CD8-positive, alpha-beta memory T cell (primary cell): ENCODE measurements at places on chromosomes 12 and 14. TPM values are rescaled to one million over a fixed set of nuclear protein-coding genes. Genes with fewer than 3 reads are reported as not detected.

DNA sequence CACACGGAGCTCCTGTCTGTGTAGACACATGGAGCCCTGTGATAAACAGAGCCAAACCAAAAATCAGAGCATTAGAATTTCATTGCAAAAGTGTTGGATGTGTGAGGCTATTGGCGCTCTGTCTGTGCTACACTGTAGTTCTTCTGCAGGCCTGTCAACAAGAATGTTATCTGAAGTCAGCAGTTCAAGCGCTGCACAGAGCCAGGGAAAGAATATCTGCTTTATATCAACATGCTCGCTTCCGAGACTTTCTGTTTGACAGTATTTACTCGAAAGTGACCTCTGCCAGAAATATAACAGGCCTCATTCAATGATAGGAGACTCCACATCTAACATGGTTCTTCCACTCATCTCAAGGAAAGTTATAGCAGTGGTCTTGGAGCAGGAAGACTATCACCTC, 118.3 kb downstream of the CCER1 start:
- no peaks in the 10 kb centered on the region for H3K27me3 ChIP-seq
- H3K27ac ChIP-seq: no peak overlapping the region
- H3K4me3 ChIP-seq: no peak overlapping the region
- H3K36me3 ChIP-seq: no peaks in the 10 kb centered on the region

- H3K4me3 ChIP-seq: no peak overlapping the region
- no peak overlapping the region for H3K27ac ChIP-seq
- DNase-seq: no peak
- no peaks in the 10 kb centered on the region for H3K36me3 ChIP-seq
Measured at GRCh38 chr14:90788031-90788430, 28.2 kb downstream of the TTC7B start.

DNA sequence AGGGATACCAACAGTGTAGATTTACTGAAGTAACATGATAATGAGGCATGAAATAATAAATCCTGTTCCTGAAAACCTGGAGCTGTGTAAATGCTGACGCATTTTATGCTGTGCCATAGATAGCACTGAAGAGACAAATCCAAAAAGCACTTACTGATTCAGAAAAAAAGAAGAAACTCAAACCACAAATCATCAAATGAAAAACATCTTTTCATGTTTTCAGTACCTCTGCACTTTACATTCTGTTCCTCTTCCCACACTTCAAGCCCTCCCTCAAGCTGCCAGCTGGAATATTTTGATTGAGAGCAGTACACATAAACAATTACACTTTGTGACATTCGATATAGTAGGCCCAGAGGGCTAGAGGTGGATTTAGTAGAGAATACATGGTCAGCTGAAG, 362.3 kb downstream of the NAV3 start:
- H3K27ac ChIP-seq: no peak overlapping the region
- H3K4me1 ChIP-seq: no peaks in the 10 kb centered on the region
- no peaks in the 10 kb centered on the region for H3K27me3 ChIP-seq
- H3K36me3 ChIP-seq: no peaks in the 10 kb centered on the region

Gene TC2N
- 45.2 TPM for total RNA-seq

Gene CERS5
- total RNA-seq: 55.4 TPM

GRCh38 chr14:104360501-104360900, 219.1 kb upstream of the C14orf180 start:
- no peaks in the 10 kb centered on the region for H3K4me1 ChIP-seq

DNA sequence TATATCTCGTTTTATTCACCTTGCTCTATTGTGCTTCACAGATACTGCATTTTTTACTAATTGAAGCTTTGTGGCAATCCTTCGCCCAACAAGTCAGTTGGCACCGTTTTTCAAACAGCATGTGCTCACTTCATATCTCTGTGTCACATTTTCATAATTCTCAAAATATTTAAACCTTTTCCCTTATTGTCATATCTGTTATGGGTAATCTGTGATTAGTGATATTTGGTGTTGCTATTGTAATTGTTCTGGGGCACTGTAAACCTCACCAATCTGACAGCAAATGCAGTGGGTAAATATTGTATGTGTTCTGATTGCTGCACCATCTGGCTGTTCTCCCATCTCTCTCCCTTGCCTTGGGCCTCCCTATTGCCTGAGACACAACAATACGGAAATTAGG, 191.3 kb downstream of the BTG1 start:
- no peaks in the 10 kb centered on the region for H3K4me1 ChIP-seq
- no peak for DNase-seq
- H3K36me3 ChIP-seq: no peaks in the 10 kb centered on the region

Gene PARP11
- 12.4 TPM for total RNA-seq
